ENCODE measurements at places on chromosomes 2 and 18.

GRCh38 chr2:6212491-6212890, 520.3 kb downstream of the SOX11 start:
- DNase-seq = no peak

- DNase-seq = no peak
These were observed 133.0 kb downstream of the TPGS2 start for GRCh38 chr18:36695806-36696205.

- DNase-seq = no peak
These were observed 81.6 kb downstream of the PMS1 start for GRCh38 chr2:189865826-189866225.

DNA sequence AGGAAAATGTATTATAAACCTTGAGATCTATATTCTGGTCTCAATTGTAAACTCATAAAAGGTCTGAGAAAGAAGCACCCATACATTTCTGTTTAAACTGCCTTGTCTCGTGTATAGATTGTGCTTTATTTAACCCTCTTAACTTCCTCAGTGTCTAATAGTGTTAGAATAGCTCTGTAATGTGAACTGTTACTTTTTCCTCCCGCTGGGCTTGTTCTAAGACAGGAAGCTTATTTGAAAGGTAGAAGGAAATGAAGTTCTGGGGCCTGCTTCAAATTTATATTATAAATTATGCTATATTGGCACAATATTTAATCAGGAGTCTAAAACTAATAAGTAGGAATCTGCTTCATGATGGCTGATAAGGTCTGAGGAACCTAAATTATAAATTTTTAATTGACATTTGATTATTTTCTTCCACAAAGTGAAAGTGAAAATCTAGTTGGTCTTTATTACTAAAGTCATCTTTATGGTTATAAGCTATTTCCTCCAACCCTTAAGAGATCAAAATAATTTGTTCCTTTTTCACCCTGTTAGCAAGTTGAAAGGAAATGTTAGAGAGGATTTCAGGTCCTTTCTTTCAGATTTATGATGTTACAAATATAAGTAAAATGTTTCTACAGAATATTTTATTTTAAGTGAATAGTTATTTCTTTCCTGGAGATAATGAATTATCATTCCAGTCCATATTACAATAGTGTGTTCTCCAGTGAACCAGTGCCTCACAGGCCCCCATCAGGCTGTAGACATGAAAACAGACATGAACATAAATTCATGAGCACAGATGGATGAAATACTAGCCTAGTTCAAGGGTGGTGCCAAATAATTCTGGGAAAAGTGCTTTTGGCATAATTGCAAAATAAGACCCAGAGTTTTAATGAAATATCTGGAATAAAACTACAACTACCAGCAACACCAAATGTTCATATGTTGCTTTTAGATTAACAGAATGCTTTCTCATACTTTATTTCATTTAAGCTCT, 7.9 kb downstream of the MFSD6 start:
- no peak for DNase-seq

DNA sequence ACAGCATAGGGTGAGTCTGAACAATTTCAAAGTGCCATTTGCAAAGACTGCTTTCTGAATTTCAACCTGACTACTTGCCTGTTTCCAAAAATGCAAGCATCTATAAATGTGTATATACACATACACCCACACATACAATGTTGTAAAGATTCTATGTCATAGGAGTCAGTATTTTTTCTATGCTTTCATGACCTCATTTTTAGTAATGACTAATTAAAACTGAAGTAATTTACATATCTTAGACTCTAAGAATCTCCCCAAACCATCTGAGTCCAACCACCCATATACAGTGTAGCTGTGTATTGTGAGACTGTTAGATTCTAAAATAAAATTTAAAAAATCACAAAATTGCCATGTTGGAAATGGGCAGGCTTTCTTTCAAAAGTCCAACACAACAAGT, 162.0 kb upstream of the STK17B start:
- no peak for DNase-seq

DNA sequence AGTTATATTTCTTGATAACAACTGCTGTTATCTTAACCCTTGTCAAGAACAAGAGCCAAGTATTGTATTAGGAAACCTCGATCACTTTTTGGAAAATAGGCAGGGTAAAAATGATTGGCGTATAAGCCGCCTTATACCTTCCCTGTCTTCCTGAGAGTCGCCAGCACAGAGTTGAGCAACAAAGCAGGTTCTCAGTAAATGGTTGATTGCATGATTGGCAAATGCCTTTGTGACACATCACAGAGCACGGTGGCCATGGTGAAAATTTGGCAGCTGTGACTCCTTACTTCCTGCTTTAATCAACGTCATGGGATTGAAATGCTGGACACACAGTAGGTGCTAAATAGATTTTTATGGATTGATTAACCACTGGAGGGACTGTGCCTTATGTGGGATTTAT, 3.9 kb upstream of the KLHL29 start:
- peak; percentile 59 for DNase-seq

DNA sequence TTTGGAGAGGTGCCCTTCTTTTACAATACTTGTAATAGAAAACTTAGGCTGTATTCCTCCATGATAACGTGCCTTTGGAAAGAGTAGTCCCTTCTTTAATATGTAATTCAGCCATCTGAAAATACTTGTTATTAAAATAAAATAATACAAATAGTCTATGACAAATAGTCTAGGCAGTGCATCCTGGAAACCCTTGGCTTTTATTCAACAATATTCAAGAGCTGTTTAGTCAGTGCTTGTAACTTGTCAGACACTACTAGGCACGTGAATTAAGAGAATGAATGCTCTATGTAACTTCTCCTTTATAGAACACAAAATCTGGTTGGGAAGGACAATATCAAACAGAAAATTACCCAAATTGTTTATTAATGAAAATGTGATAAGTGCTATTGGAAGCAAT, 388.2 kb downstream of the MTX2 start:
- DNase-seq = no peak
